ENCODE measurements at places on chromosomes 2 and 18.

DNA sequence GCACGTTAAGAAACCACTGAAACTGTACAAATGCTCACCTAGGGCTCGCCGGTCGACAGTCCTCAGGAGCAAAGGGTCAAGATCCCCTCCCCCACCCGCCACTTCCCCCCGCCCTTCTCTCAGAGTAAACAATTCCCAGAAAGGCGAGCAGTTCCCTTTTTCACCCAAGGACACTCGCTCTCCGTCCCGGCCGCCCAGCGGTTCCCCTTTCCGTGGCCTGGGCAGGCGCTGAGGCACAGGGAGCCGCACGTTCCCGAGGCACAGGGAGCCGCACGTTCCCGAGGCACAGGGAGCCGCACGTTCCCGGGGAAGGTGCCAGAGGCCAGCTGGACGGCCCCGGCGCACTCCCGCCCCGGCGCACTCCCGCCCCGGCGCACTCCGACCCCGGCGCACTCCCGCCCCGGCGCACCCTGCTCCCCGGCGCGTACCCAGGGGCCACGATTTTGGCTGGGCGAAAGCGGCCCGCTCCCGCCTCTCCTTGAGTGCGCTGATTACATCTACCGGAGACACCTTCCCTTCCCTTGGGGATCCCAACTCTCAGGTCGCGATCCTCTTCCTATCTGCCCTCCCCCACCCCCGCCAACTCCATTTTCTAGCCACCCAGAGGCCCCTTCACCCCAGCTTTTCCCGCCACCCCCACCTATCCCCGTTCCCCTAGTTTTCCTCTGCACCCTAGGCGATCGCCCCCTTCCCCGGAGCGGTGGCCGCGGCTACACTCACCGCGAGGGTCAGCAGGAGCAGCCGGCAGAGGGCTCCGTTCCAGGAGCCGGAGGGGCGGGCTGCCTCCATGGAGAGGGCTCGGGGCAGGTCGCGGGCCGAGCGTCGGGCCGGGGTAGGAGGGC lies 817 bp downstream of the DSC2 start:
- peak; percentile 29 for DNase-seq
- H3K4me1 ChIP-seq: peaks cover 4% of the 10 kb centered on the region
- no peaks in the 10 kb centered on the region for H3K27me3 ChIP-seq
- H3K27ac ChIP-seq: peak overlapping the region; percentile 58

- H3K4me1 ChIP-seq: peaks cover 18% of the 10 kb centered on the region
- H3K27me3 ChIP-seq: no peaks in the 10 kb centered on the region
- DNase-seq: peak; percentile 13
- peak overlapping the region; percentile 78 for H3K27ac ChIP-seq
Measured at GRCh38 chr2:55519938-55520885, 694 bp downstream of the CFAP36 start.

DNA sequence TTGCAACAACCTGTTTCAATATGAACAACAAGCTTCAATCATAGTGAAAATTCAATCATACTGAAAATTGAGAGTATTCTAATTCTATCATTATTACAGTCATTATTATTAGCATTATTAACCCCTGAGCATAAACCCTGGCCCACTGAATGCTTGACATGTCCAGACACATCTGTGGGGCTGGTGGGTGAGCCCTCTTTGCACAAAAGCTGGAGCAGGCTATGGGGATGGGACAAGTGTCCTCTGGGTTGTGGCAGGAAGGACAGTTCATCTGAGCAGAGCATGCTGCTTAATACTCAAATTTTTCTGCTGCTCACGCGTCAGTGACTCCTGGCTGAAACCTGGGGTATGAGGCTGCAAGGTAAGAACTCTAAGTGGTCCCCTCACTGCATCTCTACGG lies 451.1 kb upstream of the POU3F3 start:
- no peaks in the 10 kb centered on the region for H3K4me1 ChIP-seq
- no peak for DNase-seq
- H3K27ac ChIP-seq: no peak overlapping the region
- no peaks in the 10 kb centered on the region for H3K27me3 ChIP-seq

- H3K27ac ChIP-seq: no peak overlapping the region
- no peaks in the 10 kb centered on the region for H3K36me3 ChIP-seq
- no peak for DNase-seq
- no peaks in the 10 kb centered on the region for H3K27me3 ChIP-seq
- H3K4me1 ChIP-seq: no peaks in the 10 kb centered on the region
- no peak overlapping the region for H3K4me3 ChIP-seq
Measured at GRCh38 chr2:56287974-56288373, 104.2 kb downstream of the CCDC85A start.

DNA sequence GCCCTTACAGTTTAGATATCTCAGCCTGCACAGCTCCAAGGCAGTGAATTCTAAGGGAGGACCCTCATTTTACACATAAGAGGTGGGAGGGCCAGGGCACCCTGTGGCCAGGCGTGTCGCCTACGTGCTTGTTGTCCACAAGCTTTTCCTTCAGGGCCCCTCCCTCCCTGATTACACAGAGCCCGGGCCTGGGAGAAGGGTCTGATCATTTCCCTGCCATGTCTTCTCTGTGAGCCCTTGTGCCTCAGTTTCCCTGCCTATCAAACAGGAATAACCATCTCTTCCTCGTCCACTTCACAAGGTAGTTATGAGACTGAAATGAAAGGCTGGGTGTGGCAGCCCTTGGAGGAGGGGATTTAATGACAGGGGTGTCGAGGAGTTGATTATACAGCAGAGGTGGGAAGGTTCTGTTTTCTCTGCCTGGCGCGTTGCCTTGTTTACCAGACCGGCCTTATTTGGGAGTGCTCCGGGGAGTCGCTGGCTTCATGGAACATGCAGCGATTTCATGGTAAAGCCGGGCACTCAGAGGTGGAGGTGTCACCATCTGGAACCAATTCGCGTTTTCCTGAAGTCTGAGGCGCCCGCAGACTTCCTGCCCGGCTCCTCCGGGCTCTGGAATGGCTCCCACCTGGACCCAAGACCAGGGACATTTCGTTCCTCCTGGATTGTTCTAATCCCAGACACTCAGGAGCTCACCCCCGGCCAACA lies 208.9 kb downstream of the KLHL29 start:
- no peak overlapping the region for H3K4me3 ChIP-seq
- no peak overlapping the region for H3K27ac ChIP-seq
- H3K36me3 ChIP-seq: no peaks in the 10 kb centered on the region
- DNase-seq: no peak

DNA sequence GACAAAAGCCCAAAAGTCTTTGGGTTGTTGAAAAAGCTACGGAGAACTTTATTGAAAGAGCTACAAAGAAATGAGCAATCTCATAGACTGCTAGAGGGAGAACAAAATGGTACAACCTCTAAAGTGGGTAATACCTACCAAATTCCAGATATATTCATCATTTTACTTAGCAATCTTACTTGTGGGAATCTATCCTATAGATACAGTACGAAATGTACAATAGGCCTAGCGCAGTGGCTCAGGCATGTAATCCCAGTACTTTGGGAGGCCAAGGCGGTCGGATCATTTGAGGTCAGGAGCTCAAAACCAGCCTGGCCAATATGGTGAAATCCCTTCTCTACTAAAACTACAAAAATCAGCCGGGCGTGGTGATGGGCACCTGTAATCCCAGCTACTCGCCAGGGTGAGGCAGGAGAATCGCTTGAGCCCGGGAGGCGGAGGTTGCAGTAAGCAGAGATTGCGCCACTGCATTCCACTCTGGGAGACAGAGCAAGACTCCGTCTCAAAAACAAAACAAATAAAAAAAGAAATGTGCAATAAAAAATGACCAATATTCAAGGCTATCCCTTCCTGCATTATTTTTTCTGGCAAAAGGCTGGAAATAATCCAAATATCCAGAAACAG lies 10.1 kb downstream of the EXOC6B start:
- no peaks in the 10 kb centered on the region for H3K36me3 ChIP-seq
- DNase-seq: no peak
- H3K27ac ChIP-seq: no peak overlapping the region
- H3K27me3 ChIP-seq: no peaks in the 10 kb centered on the region

DNA sequence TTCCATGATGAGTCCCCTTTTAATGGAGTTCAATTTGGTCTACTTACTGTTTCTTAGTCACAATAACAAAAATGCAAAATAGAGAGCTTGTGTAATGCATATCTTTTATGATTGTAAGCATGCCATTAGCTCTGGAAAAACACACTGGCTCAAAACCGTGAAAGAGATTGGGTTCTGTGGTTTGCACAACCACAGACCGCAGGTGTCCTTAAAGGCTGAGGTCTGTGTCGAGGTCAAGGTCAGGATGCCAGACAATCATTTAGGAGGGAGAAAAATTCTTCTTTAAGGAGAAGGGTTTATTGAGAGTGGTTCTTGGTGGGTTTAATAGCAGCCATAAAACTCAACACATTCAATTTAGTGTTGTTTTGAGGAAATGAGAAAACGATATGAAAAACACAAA lies 487.2 kb downstream of the GALR1 start:
- no peaks in the 10 kb centered on the region for H3K4me1 ChIP-seq
- no peak for DNase-seq
- H3K27ac ChIP-seq: no peak overlapping the region
- H3K4me3 ChIP-seq: no peak overlapping the region

Measured in common myeloid progenitor, CD34-positive (primary cell).